ENCODE measurements at places on chromosomes 5 and 9.

- DNase-seq = peak; percentile 63
Measured at GRCh38 chr9:137453643-137454081, 5.5 kb downstream of the NSMF start.

GRCh38 chr5:56622141-56622540 is 193.2 kb upstream of the MAP3K1 start:
- no peak for DNase-seq

- DNase-seq = no peak
Measured at GRCh38 chr5:67900514-67900913, 315.0 kb upstream of the PIK3R1 start.

- DNase-seq = no peak
Measured at GRCh38 chr5:78829811-78830527, 155.1 kb downstream of the ARSB start.

GRCh38 chr5:71865665-71866320 is 146.7 kb downstream of the CARTPT start:
- DNase-seq = no peak

DNA sequence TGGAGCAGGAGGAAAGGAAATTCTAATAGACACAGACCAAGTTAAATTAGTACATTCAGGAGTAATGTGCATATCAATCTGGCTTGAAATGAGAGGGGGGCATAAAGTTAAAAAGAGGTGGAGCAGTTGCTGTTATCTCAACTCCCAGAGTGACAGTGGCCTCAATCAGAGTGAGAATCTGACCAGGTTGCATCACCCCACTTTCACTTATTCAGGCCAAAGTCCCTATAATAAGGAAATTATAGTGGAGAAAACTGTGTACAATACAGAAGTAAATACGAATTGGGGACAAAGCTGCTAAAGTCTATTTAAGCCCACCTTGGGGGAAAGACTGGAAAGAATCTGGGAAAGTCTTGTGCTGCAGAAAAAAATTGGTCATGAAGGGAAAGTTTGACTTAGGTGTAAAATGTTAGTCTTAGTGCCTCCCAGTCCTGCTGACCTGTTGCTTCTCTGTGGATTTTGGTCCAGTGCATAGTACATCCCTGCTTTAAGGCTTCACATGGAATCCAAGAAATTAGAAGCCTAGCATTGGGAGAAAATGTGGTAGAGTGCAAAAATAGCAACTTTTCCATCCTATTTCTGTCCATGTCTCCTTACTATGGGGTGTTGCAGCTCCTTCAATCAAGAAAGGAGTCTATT is 27.9 kb downstream of the MROH2B start:
- no peak for DNase-seq

DNA sequence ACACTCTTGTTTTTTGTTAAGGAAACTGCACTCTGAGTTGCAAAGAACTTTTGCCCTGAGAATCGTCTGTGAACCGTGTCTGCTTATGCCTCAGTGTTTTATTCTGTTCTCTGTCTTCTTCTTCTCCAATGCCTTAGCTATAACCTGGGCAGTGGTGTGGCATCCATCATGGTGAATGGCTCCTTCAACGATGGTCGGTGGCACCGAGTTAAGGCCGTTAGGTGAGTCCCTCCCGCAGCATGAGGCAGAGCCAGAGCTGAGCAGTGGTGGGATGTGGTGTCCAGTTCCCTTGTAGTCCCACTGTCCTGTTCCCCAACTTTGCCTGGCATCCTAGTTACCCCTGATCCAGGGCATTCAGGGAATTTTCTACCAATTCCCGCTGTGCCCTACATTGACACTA is 98.3 kb downstream of the LIFR start:
- no peak for DNase-seq

DNA sequence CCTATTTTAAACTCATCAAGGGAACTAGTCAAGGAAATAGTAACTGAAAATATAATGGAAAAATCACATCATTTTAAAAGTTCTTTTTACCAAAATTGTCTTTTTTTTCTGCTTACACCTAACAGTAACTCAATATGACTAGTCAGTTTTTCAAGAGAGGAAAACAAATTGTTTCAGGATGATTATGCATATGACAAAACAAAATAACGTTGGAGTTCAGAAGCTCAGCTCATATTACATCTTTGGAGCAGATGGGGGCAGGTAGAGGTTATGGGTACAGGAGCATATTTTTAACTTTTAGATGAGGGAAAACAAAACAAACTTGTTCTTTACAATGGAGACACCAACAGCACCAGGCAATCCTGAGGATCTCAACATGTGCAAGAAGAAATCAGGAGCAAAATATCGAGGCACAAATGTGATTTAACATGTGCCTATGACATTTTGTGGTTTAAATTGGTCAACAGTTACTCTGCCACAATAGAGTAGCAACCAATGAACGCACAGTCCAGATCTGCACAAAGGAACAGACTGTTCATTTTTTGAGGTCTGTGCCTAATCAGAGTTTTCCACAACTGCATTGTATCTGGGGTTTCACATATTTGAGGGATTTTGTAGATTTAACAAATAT is 659.0 kb downstream of the ANXA1 start:
- no peak for DNase-seq

DNA sequence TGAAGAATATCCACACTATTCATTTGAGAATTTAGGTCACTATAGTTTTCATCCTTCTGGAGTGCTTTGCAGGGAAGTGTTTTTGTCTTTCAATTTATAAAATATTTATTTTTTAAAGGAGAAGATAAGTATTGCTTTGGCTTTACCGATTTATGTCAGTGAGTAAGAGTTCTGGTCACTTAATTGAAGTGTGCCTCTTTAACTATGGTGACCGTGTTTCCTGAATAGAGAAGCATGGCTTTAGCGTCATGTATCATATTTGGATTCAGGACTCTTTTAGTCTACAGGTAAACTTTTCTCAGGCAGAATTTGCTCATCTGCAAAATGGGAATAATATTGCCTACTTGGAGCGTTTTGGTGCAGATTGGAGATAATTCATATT is 902 bp downstream of the BDP1 start:
- DNase-seq = no peak

DNA sequence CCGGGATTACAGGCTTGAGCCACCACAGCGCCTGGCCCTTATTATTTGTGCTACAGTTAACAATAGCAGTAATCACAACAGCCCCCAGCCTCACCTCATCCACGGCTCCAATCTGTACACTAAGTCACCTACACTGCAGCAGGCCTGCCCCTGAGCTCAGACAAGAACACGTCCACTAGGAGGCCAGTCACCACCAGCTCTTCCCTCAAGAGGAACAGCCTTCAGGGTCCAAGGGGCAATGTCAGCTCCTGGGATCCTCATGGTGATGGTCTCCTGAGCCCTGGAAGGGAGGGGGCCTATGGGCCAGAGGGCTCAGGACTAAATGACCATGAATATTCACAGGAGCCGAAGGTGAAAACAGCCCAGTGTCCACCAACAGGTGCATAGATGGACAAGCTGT is 67.7 kb downstream of the VAV2 start:
- DNase-seq = no peak

- peak; percentile 18 for DNase-seq
Measured at GRCh38 chr9:78369639-78370219, 72.8 kb downstream of the PSAT1 start.

GRCh38 chr5:120600639-120601038 is 136.5 kb downstream of the PRR16 start:
- DNase-seq = no peak

DNA sequence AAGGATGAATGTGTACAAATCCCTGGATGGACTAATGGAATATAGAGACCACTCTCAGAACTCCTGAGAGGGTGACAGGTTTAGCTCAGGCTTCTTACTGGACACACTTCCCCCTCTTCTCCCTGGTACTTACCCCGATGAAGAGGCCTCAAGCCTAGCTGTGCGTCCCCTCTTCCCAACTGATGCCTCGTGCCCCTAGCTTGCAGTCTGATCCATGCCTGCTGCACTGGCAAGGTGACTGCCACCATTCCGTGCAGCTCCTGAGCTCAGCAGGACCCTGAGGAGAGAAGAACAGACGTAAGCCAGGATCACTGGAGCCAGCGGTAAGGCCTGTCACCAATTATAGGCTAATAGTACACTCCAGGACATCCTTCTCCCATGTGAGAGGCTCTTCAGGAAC is 5.5 kb upstream of the STOML2 start:
- no peak for DNase-seq

GRCh38 chr5:16926417-16926816 is 9.7 kb downstream of the MYO10 start:
- DNase-seq = no peak

DNA sequence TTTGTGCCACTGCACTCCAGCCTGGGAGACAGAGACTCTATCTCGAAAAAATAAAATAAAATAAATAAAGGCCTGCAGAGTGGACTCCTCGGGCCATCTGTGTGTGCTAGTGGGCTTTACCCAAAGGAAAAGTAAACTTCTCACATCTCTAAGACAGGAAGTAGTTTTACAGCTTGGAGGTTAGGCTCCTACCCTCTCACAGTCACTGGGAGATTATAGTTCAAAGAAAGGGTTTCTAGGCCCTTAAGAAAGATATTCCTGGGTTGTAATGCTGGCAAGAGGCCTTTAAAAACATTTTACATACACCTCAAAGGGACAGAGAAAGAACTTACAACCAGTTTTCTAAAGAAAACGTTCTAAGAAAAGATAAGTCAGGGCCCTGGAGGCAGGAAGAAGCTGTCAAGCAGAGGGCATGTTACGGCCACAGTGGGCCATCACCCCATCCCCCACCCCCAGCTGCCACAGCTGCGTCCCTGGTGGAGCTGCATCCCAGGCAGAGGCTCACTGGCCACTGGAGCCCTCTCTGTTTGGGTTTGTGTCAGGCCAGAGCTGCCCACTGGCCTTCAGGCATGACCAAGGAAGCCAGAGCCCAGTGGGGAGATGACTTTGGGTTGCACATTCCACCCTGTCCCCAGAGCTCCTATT is 78.1 kb upstream of the CDK20 start:
- no peak for DNase-seq

DNA sequence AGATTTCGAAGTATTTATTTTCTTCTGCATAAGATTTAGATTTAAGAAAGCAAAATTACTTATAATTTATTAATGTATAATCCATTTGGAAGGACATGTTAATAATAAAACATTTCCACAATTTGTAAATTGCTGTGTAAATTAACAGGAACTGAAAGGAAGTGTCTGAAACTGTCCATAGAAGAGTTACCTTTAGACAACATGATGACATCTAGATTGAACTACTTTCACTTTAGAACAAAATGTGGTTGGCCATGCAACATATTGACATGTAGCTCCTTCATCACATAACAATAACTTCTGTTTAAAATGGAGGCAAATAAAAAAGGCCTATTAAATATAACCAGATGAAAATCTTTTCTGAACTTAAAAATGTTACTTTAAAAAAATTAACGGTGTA is 1849.5 kb upstream of the ACO1 start:
- DNase-seq = no peak

GRCh38 chr5:80002677-80003076 is 11.6 kb upstream of the MTX3 start:
- DNase-seq = no peak

DNA sequence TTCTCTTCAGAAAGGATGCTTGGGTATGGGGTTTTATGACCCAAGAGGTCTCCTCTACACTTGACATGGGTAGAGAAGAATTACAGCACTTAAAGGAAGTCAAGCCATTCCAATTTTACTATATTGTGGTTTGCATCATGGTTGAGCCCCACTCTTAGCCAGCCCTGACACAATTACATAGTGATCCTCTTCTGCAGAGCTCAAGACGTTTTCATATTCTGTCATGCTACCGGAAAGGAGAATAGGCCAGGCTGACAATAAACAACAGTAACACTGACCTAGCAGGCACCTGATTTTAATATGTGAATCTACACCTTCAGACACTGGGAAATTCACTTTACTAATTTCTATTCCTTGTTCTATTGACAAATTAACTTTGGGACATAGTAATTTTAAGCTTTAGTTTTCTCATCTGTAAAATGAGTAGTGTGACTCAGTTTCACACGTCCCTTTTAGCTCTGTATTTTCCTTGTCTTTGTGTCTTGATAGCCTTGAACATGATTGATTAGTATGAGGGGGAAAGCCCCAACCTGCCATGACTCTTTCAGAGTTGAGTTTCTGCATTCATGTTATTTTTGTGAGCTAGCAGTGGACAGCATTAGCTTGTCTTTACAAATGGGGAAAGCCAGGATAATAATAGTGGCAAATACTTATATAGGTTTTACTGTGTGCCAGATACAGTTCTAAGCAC is 83.8 kb downstream of the SV2C start:
- no peak for DNase-seq

DNA sequence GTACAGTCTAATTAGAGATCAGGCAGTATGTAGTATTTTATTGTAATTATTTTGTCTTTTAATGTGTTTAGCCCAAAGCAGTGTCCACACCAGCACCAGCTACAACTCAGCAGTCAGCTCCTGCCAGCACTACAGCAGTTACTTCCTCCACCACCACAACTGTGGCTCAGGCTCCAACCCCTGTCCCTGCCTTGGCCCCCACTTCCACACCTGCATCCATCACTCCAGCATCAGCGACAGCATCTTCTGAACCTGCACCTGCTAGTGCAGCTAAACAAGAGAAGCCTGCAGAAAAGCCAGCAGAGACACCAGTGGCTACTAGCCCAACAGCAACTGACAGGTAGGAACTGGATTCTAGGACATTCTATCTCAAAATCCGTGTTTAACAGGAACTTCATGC is 23.2 kb downstream of the RAD23B start:
- DNase-seq = no peak

Data from memory B cell (primary cell).